ENCODE measurements at places on chromosomes 4 and X.

GRCh38 chrX:73876911-73877310 lies 313.9 kb downstream of the CHIC1 start:
- no peak for DNase-seq

- no peak for DNase-seq
Measured at GRCh38 chr4:172348426-172348825, 535.2 kb downstream of the GALNTL6 start.

DNA sequence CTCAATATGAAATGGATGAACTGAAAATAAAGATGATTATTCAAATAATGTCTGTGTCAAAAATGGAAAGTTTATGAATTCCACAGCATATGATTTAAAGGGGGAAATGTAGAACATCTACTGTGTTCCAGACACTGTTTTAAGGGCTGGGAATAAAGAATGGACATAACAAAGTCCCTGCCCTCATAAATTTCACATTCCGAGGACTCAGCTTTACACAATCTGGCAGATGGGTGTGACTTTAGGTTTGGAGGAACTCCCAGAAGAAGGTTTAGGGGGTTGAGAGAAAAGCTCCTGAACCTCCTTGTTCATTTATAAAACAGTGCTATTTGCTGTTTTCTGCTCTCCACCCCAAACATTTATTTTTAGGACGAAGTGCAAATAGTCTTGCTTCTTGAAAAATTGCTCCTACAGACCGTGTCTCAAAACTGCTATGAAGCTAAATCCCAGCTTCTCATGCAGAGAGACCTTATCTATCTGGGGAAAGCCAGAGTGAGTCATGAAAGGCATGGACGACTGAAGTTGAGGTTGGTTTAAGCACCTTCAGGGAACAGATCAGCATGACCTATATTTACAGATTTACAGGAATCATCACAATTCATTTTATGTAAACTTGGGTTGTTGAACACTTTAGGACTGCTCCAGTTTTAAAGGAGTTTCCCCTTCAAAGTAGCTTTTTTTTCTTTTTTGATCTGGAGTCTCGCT lies 184.3 kb downstream of the HS6ST2 start:
- no peak for DNase-seq

DNA sequence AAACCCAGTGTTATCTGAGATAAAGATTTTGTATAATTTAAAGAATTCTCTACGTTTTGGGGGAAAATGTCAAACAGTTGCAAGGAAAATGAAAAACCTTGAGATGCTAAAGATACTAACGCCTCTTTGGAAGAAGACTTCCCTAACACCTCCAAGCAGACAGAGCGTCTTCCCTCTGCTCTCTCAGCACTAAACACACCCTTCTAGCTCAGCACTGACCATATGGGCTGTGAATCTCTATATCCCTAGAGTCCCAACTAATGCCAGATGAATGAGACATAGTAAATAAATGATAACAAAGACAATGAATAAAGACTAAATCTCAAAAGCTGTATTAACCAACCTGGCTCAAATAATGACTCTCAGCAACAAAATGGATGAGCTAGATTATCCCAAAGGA lies 13.3 kb downstream of the FUNDC1 start:
- DNase-seq: no peak
